ENCODE measurements at places on chromosomes 3 and 15.
A peak's percentile ranks its signal among the peaks of the same experiment; 100 is the strongest.

- H3K36me3 ChIP-seq, result no peaks in the 10 kb centered on the region
- DNase-seq, result no peak
- H3K27ac ChIP-seq, result no peak overlapping the region
- H3K27me3 ChIP-seq, result no peaks in the 10 kb centered on the region
Measured at GRCh38 chr3:61562721-61563312, 1.4 kb downstream of the PTPRG start.

GRCh38 chr3:159032311-159032710, 230.5 kb downstream of the MFSD1 start:
- H3K4me1 ChIP-seq, result no peaks in the 10 kb centered on the region
- H3K4me3 ChIP-seq, result no peak overlapping the region
- no peaks in the 10 kb centered on the region for H3K36me3 ChIP-seq
- no peaks in the 10 kb centered on the region for H3K27me3 ChIP-seq
- H3K27ac ChIP-seq, result no peak overlapping the region
- no peak for DNase-seq

DNA sequence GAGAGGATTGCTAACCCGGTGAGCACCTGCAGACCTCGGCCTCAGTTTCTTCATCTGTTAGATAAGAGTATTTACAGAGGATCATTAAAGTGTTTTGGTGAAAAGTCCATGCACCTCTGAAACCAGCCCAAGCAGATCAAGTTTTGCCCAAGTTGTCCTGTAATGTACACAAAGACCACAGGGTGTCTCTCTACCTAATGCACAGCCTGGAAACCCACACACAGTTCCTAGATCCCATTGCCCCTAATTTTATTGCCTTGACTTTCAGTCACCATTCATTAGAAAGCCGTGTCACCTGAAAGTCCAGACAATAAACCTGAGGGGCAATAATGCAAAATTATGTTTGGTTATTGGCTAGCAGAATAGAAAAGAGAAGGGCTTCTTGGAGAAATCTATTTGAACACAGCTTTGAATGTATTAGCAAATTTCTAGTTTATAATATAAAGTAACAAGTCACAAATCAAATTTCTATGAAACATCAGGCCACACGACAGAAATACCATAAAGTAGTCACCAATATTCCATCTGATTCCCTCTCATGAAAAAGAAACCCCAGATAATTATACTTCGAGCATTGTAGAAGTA, 161.3 kb upstream of the SLC2A2 start:
- no peak for DNase-seq
- H3K4me1 ChIP-seq, result peaks cover 23% of the 10 kb centered on the region
- H3K36me3 ChIP-seq, result no peaks in the 10 kb centered on the region
- H3K27me3 ChIP-seq, result no peaks in the 10 kb centered on the region
- H3K4me3 ChIP-seq, result no peak overlapping the region

DNA sequence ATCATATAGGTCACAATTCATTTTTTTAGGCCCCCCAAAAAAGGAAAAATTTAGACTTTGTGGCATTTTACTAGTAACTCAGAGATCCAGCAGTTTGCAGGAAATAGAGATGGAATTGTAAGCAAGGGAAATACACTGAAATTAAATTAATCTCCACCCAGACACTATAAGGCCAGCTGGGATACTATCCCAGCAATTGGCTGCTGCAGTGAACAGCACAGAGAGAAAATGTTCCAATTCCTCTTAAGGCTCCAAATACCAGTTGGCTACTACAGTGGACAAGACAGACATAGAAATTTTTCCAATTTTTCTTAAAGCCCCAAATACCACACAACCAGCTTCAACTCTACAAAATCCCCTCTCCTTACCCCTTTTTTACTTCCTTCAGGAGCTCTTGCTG, 78.9 kb downstream of the ULK4 start:
- no peak overlapping the region for H3K27ac ChIP-seq
- H3K36me3 ChIP-seq, result no peaks in the 10 kb centered on the region
- peaks cover 3% of the 10 kb centered on the region for H3K4me1 ChIP-seq
- H3K4me3 ChIP-seq, result no peak overlapping the region

GRCh38 chr3:66808891-66809594, 189.1 kb upstream of the KBTBD8 start:
- peak; percentile 69 for DNase-seq
- no peaks in the 10 kb centered on the region for H3K36me3 ChIP-seq
- H3K27me3 ChIP-seq, result no peaks in the 10 kb centered on the region
- H3K4me1 ChIP-seq, result peaks cover 17% of the 10 kb centered on the region

GRCh38 chr3:98602078-98602678, 8.8 kb upstream of the CPOX start:
- H3K4me3 ChIP-seq, result no peak overlapping the region
- H3K36me3 ChIP-seq, result no peaks in the 10 kb centered on the region
- no peaks in the 10 kb centered on the region for H3K27me3 ChIP-seq
- DNase-seq, result peak; percentile 42
- H3K4me1 ChIP-seq, result no peaks in the 10 kb centered on the region
- no peak overlapping the region for H3K27ac ChIP-seq

GRCh38 chr15:65579762-65580161, 31.2 kb downstream of the INTS14 start:
- H3K36me3 ChIP-seq, result peaks cover 61% of the 10 kb centered on the region
- DNase-seq, result no peak
- H3K27me3 ChIP-seq, result no peaks in the 10 kb centered on the region
- no peaks in the 10 kb centered on the region for H3K4me1 ChIP-seq
- no peak overlapping the region for H3K27ac ChIP-seq

DNA sequence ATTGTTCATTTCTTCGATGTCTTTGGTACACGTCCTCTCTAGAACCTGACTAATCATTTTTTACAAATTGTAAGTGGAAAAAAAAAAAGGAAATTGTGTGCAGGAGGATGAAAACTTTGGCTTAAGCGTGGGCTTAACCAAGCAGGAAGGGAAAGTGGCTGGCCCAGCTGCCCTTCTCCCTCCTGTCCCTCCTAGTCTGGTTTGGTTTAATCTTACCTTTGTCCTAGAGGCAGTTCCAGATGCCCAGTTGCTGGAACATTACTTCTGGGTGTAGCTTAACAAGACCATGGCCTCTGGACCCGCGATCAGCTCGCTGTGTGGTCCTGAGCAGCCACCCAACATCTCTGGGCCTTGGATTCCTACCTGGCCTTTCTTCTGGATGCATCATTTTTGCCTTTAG, 15.4 kb downstream of the PAQR5 start:
- H3K27ac ChIP-seq, result no peak overlapping the region
- no peaks in the 10 kb centered on the region for H3K36me3 ChIP-seq
- peaks cover 20% of the 10 kb centered on the region for H3K4me1 ChIP-seq
- no peaks in the 10 kb centered on the region for H3K27me3 ChIP-seq
- no peak for DNase-seq
- no peak overlapping the region for H3K4me3 ChIP-seq

DNA sequence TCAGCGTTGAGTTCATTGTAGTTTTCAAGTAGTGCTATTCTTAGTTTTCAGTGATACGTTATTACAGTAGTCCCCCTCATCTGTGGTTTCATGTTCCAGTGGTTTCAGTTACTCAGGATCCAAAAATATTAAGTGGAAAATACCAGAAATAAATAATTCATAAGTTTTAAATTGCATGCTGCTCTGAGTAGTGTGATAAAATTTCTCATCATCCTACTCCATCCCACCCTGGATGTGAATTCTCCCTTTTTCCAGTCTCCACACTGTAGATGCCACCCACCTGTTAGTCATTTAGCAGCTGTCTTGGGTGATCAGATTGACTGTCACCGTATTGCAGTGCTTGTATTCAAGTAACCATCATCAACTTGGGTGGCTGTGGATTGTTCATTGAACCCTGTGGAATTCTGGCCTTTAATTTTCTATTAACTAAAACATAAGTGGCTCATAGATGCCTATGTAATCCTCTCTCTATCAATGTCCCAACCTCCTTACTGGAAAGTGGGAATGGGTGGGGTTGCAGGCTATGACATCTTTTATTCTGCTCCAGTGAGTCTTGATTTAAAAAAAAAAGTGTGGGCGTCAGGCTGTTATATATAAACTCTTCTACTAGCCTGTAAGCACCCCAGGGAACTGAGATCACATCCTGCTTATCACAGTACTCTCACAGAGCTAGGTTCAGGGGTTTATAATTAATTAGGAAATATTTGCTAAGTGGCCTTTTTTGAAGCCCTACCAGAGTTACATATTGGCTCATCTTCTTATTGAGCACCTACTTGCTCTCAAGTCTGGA, 97.5 kb downstream of the CFAP20DC start:
- H3K27me3 ChIP-seq, result no peaks in the 10 kb centered on the region
- no peak overlapping the region for H3K27ac ChIP-seq
- no peak for DNase-seq
- no peak overlapping the region for H3K4me3 ChIP-seq
- no peaks in the 10 kb centered on the region for H3K36me3 ChIP-seq

DNA sequence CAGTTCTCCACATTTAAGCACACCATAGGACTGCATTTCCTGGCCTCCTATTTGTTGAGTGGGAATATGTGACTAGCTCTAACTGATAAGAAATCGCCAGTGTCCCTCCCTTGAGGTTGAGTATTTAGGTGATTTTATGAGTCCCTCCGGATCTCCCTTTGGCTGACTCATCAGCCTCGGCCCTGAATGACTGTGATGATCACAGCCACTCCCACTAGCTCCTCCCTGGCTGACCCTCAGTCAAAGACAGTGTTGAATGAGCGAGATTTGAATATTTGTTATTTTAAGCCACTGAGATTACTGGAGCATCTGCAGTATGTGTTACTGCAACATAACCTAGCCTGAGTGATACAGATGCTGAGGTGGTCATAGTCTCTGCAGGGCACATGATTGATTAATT, 515.3 kb downstream of the EPHB1 start:
- H3K4me3 ChIP-seq, result no peak overlapping the region
- H3K27ac ChIP-seq, result no peak overlapping the region
- no peaks in the 10 kb centered on the region for H3K27me3 ChIP-seq
- DNase-seq, result no peak
- no peaks in the 10 kb centered on the region for H3K36me3 ChIP-seq

GRCh38 chr3:153028381-153028780, 133.6 kb upstream of the RAP2B start:
- no peak overlapping the region for H3K4me3 ChIP-seq
- no peak for DNase-seq
- H3K27me3 ChIP-seq, result no peaks in the 10 kb centered on the region
- no peak overlapping the region for H3K27ac ChIP-seq
- peaks cover 1% of the 10 kb centered on the region for H3K4me1 ChIP-seq
- no peaks in the 10 kb centered on the region for H3K36me3 ChIP-seq

DNA sequence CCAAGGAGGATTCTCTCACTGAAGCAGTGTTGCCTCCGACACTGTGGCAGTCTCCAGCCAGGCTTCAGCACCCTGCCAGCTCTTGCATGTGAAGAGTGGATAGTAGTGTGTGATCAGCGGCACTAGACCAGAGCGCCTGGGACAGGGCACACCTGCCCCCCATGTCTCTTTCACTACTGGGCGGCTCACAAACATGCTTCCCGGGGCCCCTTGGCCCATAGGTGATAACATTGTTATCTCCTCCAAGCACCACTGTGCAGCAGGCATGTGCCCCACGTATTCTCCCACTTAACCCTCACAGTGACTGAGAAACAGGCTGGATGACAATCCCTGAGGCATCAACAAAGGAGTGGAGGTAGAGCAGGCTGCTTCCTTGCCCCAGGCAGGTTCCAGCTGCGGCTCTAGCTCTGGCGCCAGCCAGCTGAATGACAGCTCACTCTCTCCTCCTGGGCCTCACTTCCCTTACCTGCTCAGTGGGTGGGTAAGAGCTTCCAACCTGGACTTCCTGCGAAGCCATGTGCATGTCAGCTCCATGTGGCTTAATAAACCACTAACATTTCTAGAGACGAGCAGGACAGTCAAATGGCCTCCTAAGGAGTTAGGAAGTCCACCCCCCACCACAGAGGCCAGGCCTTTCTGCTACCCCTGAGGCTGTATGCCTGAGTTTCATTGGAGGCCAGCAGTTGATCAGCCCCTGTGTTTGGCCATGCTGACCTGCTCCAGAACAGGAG, 37.8 kb downstream of the KLF13 start:
- H3K27ac ChIP-seq, result peak overlapping the region; percentile 76
- no peaks in the 10 kb centered on the region for H3K36me3 ChIP-seq
- no peaks in the 10 kb centered on the region for H3K27me3 ChIP-seq
- H3K4me3 ChIP-seq, result no peak overlapping the region
- peaks cover 78% of the 10 kb centered on the region for H3K4me1 ChIP-seq
- DNase-seq, result peak; percentile 88

DNA sequence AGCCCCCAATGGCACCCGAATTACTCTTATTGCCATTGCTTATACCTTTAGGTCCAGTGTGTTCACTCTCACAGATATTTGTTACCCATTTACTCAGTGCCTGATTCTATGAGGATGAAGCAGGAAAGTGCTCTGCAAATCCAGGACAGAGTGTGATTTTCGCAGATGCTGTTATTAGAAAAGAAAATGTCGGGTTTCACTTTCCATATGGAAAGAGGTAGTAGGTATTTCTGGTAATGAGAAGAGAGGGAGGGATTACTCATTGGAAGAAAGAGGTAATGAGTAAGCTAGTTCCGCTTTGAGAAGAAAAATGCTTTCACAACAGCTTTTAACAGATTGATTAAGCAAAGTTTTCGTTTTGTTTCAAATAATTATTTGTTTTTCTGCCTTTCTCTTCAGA, 336.3 kb upstream of the CFAP20DC start:
- H3K4me1 ChIP-seq, result no peaks in the 10 kb centered on the region
- H3K4me3 ChIP-seq, result no peak overlapping the region
- no peak overlapping the region for H3K27ac ChIP-seq
- no peaks in the 10 kb centered on the region for H3K36me3 ChIP-seq
- no peaks in the 10 kb centered on the region for H3K27me3 ChIP-seq
- no peak for DNase-seq

DNA sequence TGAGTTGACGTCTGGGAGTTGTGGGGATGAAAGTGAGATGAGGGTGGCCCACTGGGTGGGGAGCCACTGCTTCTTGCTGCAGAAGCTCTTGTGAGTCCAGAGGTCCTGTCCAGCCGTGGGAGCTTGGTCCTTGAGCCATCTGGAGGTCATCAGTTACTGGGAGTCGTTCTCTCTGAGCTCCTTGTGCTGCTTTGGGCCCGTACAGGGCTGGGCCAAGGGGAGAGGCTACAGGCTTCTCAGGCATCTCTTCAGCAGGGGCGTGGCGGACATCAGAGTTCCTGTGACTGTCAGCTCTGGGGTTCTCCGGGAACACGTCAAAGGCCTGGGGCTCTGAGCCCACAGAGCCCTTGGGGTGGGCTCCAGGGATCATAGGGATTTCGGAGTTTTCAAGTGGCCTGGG, 2.6 kb downstream of the PRRT3 start:
- H3K27me3 ChIP-seq, result peaks cover 5% of the 10 kb centered on the region
- no peak overlapping the region for H3K4me3 ChIP-seq
- no peak for DNase-seq
- H3K27ac ChIP-seq, result no peak overlapping the region

DNA sequence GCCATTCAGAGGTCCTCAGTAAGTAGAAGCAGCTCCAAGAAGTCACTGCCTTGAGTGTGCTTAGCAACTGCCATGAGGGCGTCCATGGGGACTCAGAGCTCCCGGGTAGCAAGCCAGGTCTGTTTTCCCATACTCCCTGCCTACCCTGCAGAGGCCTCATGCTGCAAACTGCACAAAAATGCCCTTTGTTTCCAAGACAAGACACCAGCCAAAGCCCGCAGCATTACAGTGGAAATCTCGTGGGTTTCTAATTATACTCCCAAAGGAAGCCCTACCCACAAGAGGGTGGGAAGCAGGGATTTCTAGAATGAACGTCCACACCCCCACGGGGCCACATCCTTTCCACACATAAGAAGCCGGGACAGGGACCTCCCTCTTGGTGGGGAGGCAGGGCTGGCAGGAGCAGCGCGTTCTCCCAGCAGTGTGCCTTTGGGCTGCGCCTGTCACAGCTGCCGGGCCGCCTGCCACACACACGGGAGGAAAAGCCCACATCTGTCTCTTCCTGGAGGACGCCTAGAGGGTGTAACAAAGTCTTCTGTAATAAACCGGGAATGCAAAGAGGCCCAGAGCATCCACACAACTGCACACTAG, 31.1 kb downstream of the FAM174B start:
- peaks cover 7% of the 10 kb centered on the region for H3K4me1 ChIP-seq
- peak; percentile 42 for DNase-seq
- no peak overlapping the region for H3K4me3 ChIP-seq
